Hematopoietic multipotent progenitor cell treated with erythropoietin and hydrocortisone succinate and interleukin-3 and kit ligand, for 6 days (in vitro differentiated cells): ENCODE measurements at places on chromosomes 2 and 18.

DNA sequence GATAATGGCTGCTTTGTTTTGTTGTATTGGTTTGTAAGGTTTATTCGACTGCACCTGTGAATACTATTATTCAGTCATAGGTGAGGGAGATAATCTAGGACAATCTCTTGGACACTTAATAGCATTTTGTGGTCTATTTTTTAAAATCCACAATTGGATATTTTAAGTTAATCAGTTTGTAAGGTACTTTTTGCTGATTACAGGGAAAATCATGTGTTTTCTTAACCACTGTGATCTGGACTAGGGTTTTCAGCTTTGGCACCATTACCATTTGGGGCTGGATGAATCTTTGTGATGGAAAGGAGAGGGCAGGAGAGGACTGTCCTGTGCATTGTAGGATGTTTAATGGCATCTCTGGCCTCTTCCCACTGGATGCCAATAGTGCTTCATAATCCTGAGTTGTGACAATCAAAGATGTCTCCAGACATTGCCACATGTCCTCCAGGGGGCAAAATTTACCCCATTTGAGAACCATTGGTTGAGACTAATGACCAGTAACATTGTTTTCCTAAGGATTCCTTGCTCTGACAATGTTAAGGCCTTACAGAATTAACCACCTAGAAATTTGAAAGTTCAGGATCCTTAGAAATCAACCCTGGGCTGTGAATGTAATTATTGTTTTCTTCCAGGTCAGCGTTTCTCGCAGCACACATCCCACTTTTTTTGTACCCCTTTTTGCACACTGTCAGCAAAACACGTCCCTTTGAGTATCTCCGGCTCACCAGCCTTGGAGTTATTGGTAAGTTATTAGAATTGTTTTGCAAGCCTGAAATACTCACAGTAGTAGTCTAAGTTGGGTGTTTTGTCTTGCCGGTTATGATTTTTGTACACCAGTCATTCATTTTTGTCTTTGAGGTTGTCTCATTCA, 15.6 kb downstream of the CNOT9 start:
- no peak for DNase-seq

- peak; percentile 30 for DNase-seq
These were observed 22.9 kb upstream of the GPR55 start for GRCh38 chr2:230947908-230948365.

GRCh38 chr2:176843208-176843607, 369.4 kb upstream of the HNRNPA3 start:
- DNase-seq = no peak

DNA sequence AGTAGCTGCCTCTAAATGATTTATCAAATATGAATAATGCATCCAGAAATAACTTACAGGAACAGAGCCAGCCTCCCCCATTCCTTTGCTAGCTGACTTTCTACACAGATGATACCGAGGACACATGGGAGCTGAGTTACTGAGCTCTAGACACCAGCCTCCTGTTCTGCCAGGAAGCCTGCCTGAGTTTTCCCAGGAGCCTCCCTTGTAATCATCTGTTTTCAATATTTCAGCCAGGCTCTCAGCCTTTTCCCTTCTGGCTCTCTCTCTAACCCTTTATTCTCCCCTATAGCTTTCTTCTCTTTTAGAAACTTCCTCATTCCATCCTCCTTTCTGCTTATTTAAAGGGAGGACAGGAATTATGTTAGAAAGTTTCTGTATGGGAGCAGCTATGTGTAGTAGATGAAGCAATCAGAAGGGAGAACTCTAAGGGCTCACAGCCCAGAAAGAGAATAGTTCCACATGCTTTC, 911.6 kb downstream of the TDRD15 start:
- no peak for DNase-seq

GRCh38 chr18:39453882-39454281, 1888.3 kb upstream of the CELF4 start:
- peak; percentile 29 for DNase-seq

- no peak for DNase-seq
These were observed 25.4 kb upstream of the SCN7A start for GRCh38 chr2:166519391-166519962.

DNA sequence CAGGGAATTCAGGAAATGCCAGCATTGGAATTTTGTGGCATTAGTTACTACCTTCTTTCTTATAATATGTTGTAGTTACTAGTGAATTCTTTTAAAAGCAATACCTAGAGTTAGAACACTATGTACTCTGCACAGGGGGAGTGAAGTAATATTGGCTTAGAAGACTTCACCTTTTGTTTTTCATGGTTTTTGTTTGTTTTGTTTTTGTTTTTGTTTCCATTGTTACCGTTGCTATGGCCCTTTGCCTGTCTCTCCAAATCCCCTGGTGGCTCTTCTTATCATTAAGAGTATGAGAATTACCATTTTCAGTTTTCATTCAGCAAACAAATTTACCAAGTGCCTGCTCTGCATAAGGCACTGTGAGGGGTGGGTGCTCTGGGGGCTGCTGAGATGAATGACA, 160.1 kb downstream of the HAUS1 start:
- DNase-seq = no peak

- no peak for DNase-seq
These were observed 318.2 kb upstream of the NRXN1 start for GRCh38 chr2:51350100-51350499.

DNA sequence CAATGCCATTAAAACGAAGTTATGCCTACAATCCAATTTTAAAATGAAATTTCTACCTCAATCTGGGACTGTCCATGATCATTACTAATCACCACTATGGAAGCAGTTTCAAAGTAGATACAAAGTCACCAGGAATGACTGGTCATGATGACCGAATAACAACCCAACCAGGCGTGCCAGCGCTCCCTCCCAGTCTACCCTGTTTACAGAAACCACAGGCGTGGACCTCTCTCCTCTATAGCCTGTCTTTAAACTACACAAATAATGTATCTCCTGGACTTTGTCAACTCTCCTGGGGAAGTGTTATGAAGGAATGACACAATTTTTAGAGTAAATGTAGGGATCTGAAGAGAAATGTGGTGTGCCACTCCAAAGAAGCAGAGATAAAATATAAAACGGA, 150.2 kb downstream of the SRBD1 start:
- DNase-seq = no peak

DNA sequence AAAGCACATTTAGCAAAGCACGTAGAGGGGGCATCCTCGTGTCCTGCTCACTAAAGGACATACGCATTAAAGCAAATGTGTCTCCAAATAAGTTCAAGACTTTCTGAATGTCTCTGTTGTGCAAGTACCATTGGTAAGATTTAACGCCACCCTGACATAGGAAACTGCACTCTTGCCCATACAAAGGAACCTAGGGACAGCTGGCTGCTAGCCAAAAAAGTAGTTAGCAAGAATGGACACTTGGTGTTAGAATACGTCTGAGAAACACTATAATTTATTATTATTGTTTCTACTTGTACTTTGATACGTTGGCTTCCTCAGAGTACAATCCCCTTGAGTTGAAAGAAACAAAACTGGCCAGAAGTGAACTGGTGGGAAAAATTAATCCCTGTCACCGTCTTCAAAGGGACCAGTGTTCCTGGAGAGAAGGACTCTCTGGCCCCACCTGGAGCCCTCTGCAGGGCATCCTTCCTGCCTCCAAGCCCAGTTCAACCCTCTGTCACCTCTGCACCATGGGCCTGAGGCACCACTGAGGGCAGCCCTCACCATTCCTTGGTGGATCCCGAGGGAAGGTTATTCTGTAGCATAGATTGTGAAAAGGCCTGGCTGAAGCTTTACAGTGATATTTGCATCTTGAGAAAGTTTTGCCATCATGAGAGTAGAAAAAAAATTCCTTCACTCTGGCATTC, 51.4 kb upstream of the APCDD1 start:
- DNase-seq = no peak

GRCh38 chr2:75710577-75711253, at the start of gene GCFC2:
Gene GCFC2, minus strand, starts transcription at chr2:75710915. Its CDS starts 60 bp downstream, at chr2:75710855.
- peak; percentile 91 for DNase-seq

DNA sequence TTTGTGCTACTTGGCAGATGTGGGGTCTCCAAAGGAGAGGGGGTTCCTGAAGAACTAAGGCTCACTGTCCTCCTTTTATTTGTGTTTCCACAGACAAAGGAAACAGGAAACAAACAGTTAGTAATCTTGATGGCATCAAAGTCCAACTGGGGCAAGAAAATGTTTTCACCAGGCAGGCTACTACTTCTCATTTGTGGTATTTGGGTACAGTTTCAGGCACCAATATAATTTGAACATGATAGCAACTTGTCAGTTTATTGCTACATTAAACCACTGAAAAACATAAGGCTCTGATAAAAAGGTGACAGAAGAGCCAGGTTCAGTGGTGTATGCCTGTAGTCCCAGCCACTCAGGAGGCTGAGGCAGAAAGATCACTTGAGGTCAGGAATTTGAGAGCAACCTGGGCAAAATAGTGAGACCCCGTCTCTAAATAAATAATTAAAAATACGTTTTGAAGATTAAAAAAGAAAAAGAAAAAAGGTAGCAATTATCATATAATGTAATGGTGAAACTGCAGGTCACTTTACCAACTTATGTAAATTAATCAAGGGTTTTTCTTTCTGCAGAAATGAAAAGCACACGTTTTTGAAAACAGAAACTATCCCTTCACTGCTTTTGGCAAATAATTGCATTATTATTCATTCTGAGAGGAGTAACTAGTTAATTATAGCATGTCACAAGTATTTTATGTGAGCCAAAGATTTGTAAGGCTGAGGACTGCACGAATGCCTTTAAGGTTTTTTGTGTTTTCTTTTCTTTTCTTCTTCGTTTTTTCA, 157.5 kb upstream of the CAVIN2 start:
- peak; percentile 29 for DNase-seq

GRCh38 chr2:68193787-68194372, 36.2 kb downstream of the PNO1 start:
- no peak for DNase-seq

DNA sequence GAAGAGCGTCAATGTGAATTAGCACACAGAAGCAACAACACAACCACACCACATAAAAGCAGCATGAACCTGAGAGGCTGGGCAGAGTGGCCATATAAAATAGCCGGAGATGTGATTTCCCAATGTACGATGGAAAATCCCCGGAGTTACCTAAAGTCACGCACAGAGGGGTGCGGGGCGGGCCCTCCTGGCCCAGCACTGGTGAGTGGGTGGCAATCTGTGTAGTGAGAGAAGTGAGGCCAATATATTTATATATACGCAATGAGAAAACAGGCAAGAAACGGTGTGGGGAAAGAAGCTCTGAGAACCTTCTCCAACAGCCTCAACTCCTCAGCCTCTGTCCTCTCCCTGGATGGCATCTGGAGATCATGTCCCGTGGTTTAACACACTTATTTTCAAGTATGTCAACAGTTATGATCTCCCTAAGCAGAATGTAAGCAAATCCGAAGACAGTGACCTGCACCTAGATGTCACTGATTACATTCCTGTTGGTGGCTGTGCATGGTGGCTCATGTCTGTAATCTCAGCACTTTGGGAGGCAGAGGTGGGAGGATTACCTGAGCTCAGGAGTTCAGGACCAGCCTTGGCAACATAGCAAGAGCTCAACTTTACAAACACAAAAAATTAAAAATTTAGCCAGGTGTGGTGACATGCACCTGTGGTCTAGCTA, 41.6 kb downstream of the CRACDL start:
- DNase-seq = no peak

- DNase-seq = peak; percentile 12
These were observed 11.7 kb upstream of the FAM228A start for GRCh38 chr2:24163186-24163585.

DNA sequence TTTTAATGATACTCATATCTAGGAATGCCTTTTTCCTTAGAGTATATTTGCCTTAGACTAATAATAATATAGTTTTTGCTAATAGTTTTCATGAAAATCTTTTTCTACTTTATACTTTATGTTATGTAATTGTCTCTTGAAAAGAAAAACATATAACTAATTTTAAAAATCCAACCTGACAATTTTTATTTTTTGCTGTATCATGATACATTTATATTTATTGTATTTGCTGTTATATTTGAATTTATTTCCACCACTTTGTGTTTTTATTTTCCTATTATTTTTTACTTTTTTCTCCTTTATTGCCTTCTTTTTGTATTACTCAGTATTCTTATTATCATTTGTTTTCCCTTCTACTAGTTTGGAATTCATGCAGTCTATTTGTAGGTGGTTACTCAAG, 85.4 kb downstream of the MBD5 start:
- DNase-seq = no peak

- DNase-seq = no peak
These were observed 189.4 kb downstream of the PLCL1 start for GRCh38 chr2:197993830-197994229.

GRCh38 chr2:149098701-149099100, 60.2 kb downstream of the LYPD6B start:
- no peak for DNase-seq

DNA sequence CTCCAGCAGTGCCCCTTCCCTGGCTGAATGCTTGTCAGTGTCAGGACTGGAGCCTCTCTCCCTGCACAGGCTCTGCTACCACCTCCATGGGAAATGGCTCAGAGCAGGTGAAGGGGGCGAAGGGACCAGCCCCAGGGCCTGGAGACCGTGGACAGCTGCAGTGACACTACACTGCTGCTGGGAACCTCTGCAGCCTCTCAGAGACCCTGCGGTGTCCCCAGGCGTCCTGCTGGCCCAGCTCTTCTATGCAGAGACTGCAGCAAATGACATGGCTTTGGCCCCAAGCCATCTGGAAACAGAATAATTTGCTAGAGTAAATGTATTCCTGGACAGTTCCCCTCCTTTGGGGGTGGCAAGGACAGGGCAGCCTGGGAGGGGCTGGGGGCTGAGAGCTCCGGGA, 53.2 kb downstream of the CIB4 start:
- no peak for DNase-seq

GRCh38 chr2:27078267-27079194, at the start of gene EMILIN1:
Gene EMILIN1, plus strand, starts transcription at chr2:27078615. Its CDS starts 451 bp downstream, at chr2:27079066.
- DNase-seq = peak; percentile 39

DNA sequence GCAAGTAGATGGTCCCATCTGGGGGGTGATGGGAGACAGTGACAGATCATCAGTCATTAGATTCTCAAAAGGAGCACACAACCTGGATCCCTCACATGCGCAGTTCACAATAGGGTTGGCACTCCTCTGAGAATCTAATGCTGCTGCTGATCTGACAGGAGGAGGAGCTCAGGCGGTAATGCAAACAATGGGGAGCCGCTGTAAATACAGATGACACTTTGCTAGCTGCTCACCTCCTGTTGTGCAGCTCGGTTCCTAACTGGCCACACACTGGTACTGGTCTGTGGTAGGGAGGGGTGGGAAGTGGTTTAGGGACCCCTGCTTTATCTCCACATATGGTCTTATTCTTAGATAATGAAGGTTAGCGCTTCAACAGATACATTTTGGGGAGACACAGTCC, 506.6 kb downstream of the PLCL1 start:
- no peak for DNase-seq

DNA sequence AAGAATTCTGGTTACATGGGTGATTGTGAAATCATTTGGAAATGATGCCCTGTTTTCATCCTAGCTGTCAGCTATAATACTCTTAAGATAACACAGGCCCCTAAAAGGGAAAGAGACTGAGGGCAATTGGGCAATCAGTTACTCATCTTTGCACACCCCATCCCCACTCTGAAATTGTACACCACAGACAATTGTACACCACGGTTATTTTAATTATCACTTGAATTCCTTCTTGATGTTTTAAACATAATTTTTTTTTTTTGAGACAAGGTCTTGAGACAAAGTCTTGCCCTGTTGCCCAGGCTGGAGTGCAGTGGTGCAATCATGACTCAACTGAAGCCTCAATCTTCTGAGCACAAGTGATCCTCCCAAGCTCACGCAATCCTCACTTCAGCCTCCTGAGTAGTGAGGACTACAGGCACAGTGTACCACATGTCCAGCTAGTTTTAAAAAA, 862.4 kb upstream of the ACVR2A start:
- no peak for DNase-seq
